ENCODE measurements at places on chromosomes 1 and 21.

GRCh38 chr1:170959385-170959784, 24.1 kb downstream of the MROH9 start:
- DNase-seq, result no peak

DNA sequence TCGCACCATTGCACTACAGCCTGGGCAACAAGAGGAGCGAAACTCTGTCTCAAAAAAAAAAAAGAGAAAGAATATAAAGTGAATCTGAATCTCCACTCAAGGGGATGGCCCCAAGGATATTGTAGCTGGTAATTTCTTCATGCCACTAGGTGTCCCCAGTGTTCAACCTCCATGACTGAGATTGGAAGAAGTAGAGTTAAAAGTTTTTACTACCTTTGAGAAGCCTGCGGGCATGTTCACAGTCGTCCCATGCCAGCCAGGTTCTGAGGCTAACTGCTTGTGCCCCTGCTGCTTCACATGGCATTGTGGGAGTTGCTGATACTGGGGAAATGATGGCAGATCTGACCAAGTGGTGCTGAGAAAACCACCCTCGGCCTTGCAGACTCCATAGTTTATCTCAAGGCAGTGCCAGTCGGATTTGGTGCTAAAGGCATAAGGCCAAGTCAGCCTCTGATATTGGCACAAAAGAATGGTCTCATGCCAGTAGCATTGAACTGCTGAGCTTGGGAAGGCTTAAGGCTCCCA, 10.8 kb upstream of the SHISA4 start:
- no peak for DNase-seq

GRCh38 chr1:212981025-212981495, 30.7 kb downstream of the VASH2 start:
- DNase-seq, result no peak

DNA sequence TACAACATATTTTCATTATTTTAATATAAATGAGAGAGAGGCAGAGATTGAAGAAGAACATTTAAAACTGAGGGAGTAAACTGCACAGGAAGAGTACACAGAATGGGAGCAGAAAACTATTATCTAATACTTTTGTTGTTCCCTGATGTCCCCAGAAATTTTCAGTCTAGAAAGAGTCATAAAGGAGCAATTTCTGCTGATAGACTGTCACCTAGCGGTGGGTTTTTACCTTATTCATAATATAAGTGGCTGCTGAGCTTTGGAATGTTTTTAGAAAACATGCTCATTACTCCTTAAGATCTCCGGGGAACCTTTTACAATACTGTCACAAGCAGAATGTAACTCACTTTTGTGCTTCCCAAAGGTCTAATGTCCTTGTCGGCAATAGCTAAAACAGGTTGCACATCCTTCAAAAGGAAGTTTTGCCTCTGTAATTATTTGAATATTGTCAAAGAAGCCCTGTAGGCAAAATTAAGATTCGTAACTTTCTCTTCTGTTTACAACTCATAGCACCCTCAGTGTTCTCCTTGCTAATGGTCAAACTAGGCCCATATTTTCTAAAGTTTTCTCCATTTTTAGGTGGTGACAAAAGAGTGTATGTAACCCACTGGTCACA, 4.9 kb upstream of the NPL start:
- peak; percentile 74 for DNase-seq

- no peak for DNase-seq
These were observed 45.7 kb downstream of the PSMG1 start for GRCh38 chr21:39137248-39138178.

- DNase-seq, result no peak
These were observed 1.1 kb upstream of the COL11A1 start for GRCh38 chr1:103109311-103109920.

GRCh38 chr1:160309185-160309557, 24.2 kb upstream of the PEX19 start:
- no peak for DNase-seq

DNA sequence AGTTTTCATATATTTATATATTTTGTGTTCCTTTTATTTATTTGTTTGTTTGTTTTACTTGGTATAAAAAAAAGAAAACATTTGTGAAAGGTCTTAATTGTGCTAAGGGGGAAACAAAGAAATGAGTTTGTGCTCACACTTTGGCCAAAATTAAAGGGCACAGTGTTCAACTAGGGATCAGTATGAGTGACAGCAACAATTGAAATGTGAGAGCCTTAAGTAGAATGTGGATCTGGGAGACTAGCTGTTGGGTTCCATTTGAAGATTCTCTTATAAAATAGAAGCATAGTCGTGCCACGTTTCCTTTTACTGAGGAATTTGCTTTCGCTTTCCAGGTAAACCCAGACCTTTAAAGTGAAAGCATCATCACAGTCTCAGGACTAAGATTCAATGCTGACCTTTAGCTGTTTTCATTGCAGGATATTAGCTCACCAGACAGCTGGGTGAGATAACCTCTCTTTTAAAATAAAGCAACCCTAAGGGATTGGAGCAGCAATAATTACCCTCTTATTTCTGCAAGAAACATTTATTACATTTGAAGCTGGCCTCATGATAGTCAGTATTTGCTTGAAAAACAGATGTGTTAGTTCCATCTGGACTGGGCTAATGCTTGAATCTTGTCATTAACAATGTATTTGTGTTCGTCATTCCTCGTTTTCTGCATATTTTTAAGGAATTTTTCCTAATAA, 37.1 kb upstream of the CD55 start:
- no peak for DNase-seq

DNA sequence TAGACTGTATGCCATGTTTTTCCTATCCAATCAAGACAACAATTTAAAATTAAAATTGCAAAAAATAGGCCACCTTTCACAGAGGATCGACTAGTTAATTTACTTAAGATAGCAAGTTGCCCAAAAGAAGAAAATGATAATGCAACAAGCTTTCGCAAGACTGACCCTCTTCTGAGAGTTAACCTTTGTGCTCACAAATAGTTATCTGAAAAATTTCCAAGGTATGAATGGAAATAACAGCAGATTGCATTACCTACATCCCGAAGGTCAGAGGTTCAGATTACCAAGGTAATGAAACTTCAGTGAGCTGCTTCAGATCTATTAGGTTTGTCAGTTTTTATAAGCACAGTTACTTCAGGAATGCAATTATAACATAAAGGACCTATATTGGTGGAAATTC, 298.0 kb downstream of the KCTD3 start:
- DNase-seq, result no peak

GRCh38 chr1:178382372-178382771, 114.4 kb downstream of the CLEC20A start:
- DNase-seq, result no peak

GRCh38 chr1:165403835-165404482, 41.0 kb downstream of the RXRG start:
- DNase-seq, result no peak

DNA sequence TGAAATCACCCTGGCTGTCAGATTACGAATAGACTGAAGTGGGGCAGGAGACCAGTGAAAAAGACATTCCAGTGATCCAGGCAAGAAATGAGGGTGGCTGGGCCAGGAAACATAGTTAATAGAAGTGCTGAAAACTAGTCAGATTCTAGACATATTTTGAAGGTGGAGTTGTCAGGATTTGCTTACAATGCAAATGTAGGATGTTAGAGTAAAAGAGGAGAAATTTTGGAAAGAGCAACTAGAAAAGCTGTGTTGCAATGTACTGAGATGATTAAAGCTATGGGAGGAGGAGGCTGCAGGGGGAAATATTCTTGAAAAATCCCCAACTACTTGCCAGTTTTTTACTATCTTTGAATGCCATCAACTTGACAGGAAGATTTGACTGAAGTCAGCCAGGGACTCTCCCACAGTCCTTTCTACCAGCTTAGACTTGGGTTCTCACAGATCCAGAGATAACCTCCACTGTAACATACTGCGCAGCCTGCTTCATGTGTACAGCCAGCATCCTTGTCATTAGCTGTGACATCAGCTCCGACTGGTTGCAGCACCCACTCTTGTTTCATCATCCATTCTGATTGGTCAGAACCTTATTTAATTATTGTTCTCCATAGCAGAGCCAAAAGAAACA, 109.7 kb downstream of the TSEN15 start:
- DNase-seq, result no peak

DNA sequence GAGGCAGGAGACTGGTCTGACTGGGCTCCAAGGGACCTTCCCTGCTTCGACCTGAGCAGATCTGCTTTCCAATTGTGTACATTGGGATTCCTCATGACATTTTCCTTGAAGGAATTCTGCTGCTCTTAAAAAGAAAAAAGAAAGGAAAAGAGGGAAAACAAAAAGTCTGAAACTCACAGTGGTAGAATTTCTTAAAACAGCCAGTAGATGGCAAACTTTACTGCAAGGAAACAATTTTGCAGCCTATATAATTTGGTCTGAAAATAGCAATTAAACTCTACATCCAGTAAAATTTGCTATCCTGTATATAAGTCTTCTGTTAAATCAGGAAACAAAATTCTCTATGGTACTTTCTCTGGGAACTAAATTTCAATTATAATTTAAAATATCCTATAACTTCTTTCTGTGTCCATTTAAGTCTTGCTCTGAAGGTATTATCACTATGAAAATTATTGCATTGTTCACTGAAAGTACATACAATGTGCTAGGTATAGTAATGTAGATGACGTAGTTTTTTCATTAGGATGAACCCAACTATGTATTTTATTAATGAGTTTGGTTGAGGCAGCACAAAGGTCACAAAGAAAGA, 59.8 kb downstream of the CRB1 start:
- DNase-seq, result no peak

GRCh38 chr1:66397192-66397591, 136.8 kb upstream of the SGIP1 start:
- no peak for DNase-seq

DNA sequence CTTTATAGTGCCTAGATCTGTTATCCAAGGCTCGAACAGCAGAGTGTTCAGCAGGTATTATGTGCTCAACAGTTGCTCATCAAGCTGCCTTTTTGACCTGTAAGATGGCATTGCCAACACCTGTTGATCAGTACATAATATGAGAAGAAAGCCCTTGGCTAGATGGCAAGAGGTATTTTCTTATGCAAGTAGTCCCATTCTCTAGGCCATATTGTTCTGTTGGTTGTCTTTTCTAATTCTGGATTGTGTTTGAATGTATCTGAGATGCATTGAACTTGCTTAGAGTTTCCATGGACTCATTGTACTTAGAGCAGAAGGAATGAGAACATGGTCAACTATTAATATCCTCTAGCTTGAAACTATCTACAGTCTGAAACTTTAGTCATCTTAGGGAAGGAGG, 57.4 kb downstream of the LRRC8D start:
- no peak for DNase-seq

GRCh38 chr1:164519426-164519825, 39.6 kb upstream of the PBX1 start:
- DNase-seq, result no peak

- DNase-seq, result no peak
These were observed 16.2 kb downstream of the EDN2 start for GRCh38 chr1:41468122-41468762.

GRCh38 chr1:248906753-248907661, 972 bp downstream of the PGBD2 start:
- DNase-seq, result no peak

GRCh38 chr1:154400381-154400801, 4.8 kb upstream of the IL6R start:
- no peak for DNase-seq

GRCh38 chr1:32733582-32734321, 31.2 kb upstream of the SYNC start:
- no peak for DNase-seq

- DNase-seq, result no peak
These were observed 11.9 kb downstream of the AHCYL1 start for GRCh38 chr1:109996476-109996875.

GRCh38 chr1:159993911-159994310, 37.9 kb downstream of the PIGM start:
- no peak for DNase-seq

Data from NCI-H1436 (cell line).